ENCODE measurements at places on chromosomes 12 and 14.

- no peak for DNase-seq
These were observed 39.9 kb downstream of the PPP4R3A start for GRCh38 chr14:91470216-91470615.

- DNase-seq: no peak
These were observed 209.7 kb downstream of the SLC15A4 start for GRCh38 chr12:128613837-128614590.

- DNase-seq: no peak
These were observed at the start of gene C1S for GRCh38 chr12:7060353-7060954. C1S (plus strand) TSS chr12:7060718; CDS start chr12:7061913, 1,195 bp downstream.

DNA sequence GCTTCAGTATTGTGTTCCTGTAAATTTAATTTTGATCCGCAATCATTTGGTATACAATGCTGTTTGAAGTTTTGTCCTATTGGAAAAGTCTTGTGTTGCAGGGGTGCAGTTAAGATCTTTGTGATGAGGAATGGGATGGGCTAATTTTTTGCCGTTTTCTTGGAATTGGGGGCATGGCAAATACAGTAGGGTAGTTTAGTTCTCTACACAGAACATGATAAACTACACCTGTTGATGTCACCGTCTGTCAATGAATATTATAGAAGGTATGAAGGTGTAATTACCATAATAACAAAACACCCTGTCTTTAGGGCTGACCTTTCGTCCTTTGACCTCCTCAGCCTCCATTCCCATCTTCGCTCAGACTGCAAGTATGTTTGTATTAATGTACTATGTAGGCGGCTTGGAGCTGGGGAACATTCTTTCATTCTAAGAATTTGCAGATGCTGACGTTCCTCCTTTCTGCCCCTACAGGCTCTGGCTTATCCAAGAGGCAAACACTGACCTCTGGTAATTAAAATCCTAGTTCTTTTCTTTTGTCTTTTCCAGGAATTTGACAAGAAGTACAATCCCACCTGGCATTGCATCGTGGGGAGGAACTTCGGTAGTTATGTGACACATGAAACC, 1.7 kb downstream of the DYNLL1 start:
- DNase-seq: no peak

GRCh38 chr12:4564818-4565217, 2.8 kb downstream of the DYRK4 start:
- no peak for DNase-seq

DNA sequence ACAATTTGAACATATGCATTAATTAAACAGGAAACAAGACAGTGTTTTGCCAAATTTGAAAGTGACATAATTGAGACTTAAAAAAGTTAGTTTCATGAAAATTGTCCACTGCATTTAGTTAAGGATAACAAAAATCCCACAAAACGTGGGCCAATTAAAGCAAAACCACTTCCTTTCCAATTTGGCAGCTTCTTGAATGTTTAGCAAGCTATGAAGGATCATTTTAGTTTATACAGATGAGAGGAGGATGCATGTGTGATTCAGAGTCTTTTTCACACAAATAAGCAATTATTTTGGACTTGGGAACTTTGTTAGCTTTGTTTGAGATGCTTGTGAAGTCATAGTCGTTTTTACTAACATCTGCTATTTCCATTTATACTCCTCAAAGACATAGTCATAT, 109.6 kb downstream of the ATXN7L3B start:
- no peak for DNase-seq

- DNase-seq: no peak
These were observed 1037.8 kb downstream of the BCL11B start for GRCh38 chr14:98234208-98234607.

DNA sequence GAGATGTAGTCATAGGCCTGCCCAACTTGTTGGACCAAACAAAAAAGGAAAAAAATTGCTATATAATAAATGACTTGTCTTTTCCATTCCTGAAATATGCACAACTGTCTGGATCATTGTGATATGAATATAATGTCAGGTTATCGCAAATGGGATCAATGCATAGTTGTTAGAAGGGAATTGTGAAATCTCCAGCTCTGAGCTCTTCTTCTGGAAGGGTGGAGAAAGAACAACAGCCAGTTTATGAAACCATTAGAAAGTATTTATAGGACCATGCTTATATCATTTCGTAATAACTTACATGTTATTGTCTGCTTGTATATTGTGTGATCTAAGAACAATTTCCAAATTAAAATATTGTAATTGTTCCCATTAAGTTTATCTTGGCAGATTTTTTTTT, 35.7 kb upstream of the HIF1A start:
- no peak for DNase-seq

DNA sequence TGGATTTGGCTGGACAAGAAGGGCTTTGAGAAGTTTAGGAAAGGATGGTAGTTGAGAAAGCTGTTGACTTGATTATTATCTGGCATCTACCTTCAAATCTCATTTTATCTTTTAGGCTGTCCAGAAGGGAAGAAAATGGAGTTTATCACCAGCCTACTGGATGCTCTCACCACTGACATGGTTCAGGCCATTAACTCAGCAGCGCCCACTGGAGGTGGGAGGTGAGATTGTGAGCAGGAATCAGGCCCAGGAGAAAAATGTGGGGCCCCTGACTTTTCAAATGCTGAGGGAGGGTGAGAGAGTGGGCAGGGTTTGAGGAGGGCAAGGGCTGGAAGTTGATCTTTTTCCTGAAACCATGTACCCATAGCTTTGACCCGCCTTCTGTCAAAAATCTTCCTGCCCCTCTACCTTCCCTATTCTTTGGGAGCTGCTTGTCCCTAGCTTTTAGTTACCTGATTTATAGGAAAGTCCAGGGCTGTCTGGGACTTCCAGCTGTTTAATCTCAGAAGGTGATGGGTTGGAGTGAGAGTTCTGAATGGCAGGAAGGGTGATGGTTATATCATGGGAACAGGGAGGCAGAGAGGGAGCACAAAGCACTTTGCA, 134.2 kb downstream of the SMOC1 start:
- DNase-seq: no peak

- DNase-seq: no peak
These were observed 14.6 kb downstream of the GALNT8 start for GRCh38 chr12:4734625-4735340.

DNA sequence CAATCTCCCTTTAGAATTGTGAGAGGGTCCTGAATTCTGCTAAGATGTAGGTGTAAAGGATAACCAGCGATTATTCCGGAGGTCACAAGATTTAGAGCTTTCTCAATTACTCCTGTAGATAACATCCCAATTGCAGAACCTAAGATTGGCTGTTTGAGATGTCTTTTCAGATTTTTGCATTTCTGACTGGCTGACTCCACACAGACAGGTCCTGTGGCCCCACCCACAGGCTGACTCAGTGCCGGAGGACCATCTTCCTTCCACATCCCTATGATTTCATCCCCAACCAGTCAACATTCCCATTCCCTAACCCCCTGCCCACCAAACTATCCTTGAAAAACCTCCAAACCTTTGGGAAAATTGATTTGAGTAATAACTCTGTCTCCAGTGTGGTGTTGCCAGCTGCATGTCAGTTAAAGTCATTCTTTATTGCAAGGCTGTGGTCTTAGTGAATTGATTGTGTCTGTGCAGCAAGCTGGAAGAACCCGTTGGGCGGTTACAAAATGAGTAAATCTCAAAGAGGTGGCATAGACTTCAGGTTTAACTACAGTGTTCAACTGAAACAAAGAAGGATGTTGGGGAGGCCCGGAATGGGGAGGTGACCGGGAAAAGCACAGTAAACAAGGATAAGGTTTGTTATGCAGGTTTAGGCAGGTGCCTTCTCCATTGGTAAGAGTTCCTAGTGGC, 10.6 kb downstream of the FNTB start:
- DNase-seq: peak; percentile 21

- DNase-seq: no peak
These were observed 20.8 kb downstream of the CFAP251 start for GRCh38 chr12:121939186-121939585.

- DNase-seq: no peak
These were observed 289.6 kb downstream of the NAV3 start for GRCh38 chr12:78120306-78120705.

GRCh38 chr14:52025310-52025709, 36.0 kb downstream of the RTRAF start:
- DNase-seq: no peak

GRCh38 chr12:92221656-92222315, 76.1 kb upstream of the BTG1 start:
- no peak for DNase-seq

GRCh38 chr12:97960225-97960624, 497.6 kb downstream of the RMST start:
- DNase-seq: no peak

- no peak for DNase-seq
These were observed 85.3 kb upstream of the KCNA1 start for GRCh38 chr12:4824380-4824779.

GRCh38 chr12:115511986-115512711, 765.3 kb downstream of the MED13L start:
- DNase-seq: no peak

DNA sequence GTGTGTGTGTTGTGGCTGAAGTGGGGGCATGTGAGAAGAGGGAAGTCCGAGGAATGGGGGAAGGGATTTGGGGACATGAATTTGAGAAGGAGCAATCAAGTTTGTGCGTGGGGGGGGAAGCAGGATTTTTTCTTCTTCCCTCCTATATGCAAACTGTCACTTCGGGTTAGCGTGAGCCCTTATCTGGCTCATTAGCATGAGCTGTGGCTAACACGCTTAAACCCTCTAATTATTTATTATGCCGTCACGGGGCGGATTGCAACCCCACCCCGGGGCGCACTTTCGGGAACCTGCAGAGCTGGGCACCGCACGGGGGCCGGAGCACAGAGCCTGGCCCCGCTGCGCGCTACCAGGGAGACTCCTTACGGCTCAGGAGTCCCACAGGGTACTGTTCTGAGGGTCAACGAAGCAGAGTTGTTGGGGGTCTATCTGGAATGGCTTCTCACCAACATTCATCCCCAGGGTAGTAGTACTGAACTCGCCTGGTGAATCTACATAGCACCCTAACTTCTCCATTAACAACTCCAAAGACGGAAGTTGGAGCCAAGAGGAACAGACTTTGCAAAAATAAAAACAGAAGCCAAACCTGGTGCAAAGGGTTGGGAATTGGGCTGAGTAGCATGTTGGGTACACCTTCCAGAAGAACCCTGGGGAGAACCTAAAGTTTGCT, 6.4 kb upstream of the ASCL1 start:
- no peak for DNase-seq

Measured in CD4-positive, alpha-beta T cell treated with Interleukin-21 for 1 hour (primary cell).